ENCODE measurements at places on chromosomes 12 and 14. TPM values are rescaled to one million over a fixed set of nuclear protein-coding genes. Genes with fewer than 3 reads are reported as not detected.

DNA sequence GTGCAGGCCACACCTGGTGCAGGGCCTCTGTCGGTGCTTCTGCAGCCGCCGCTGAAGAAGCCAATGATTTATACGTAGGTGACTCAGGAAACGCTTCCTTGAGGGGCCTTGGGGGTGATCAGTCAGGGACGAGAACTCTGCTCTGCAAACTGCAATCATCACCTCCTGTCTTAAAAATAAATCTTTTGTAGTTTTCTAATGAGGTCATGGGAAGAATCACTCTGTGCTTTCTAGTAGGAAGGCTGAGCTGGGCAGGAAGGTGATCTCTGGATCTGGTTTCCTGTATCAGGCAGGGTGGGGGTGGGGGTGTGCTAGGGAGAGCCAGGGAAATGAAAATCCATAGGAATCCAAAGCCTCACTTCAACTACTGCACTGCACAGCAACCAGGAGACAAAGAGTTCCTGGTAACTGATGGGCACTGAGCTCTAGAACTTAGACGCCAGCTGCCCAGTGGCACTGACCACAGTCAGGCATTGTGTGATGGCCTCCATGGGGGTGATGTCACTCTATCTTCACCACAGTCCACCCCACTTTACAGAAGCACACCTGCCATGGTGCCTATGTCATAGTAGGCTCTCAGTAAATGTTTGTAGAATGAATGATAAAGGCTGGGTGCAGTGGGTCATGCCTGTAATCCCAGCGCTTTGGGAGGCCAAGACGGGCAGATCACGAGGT lies 292.4 kb upstream of the PWP1 start:
- no peak for DNase-seq

GRCh38 chr12:85865890-85866289 lies 8.2 kb upstream of the NTS start:
- DNase-seq = no peak

GRCh38 chr12:64706306-64706705 lies 52.9 kb downstream of the GNS start:
- no peak for DNase-seq

- DNase-seq = no peak
Measured at GRCh38 chr14:49692193-49692757, 645 bp upstream of the KLHDC1 start.

- no peak for DNase-seq
Measured at GRCh38 chr12:75170640-75171185, 38.9 kb downstream of the KCNC2 start.

DNA sequence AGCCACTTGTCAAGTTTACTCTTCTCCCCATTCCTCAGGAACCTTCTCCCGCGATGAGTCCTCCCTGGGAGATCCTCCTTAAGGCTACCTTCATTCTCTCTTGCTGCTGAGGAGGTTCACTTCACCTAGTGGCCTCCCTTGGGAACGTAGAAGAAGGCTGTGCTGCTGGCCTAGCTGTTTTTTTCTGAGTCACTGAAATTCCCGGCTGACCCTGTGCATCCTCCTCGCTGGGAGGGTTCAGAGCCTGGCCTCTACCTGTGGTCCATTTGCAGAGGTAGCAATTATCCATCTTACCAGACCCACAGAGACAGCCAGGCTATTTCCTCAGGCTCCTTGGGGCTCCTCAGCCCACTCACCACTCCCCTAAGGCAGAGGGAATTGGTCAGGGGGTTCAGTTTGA lies 4.6 kb downstream of the KRT82 start:
- no peak for DNase-seq

DNA sequence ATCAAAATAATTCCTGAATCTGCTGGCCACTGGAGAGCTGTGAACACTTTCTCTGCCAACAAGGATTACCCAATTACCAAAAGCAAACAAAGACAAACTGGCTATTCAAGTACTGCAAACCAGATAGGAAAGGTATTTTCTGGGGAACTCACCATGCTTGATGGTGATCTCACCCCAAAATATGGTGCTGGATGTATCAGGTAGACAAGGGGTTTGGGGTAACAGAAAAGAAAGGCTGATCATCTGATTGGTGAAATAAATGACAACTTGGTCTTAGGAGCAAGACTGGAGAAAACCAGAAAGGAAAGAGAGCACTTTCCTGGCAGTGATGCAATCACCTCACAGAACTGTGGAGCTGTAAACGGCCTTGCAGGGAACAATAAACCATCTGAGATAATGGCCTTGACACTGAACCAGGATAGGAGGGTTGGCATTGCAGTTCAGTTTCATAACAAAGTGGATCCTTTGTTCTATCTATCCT lies 31.0 kb upstream of the NPFF start:
- DNase-seq = no peak

GRCh38 chr14:102805371-102805891 lies 28.2 kb downstream of the TRAF3 start:
- peak; percentile 76 for DNase-seq

DNA sequence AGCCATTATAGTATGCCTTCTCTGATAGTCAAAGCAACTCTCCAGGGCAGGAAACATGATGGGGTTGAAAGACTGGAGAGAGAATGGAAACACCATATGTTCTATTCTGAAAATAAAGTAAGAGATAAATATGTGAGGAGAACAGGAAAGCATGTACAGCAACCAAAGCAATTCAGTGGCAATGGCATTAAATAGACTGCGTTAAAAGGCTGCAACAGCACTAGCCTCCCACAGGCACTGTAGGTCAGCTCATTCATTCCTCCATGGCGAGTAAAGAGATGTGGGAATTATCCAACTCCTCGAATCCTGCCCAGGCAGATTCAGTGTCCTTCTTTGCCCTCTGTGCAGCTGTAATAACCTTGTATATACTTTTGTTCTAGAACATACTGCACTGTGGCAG lies 43.8 kb downstream of the ANO6 start:
- no peak for DNase-seq

- no peak for DNase-seq
Measured at GRCh38 chr14:59918824-59919569, 947 bp upstream of the LRRC9 start.

DNA sequence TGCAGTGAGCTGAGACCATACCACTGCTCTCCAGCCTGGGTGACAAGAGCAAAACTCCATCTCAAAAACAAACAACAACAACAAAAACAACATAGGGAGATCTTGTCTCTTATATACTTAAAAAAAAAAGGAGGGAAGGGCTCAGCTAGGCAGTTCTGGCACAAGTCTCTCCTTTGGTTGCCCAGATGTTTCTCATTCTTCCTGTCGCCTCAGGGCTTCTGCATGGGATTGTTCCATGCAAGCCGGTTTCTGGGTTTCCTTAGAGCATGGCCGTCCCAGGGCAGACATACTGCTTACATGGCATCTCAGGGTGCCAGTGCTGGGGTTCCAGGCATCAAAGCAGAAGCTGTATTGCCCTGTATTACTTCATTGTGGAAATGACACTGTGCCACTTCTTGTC lies 5.2 kb upstream of the SLC8B1 start:
- no peak for DNase-seq

DNA sequence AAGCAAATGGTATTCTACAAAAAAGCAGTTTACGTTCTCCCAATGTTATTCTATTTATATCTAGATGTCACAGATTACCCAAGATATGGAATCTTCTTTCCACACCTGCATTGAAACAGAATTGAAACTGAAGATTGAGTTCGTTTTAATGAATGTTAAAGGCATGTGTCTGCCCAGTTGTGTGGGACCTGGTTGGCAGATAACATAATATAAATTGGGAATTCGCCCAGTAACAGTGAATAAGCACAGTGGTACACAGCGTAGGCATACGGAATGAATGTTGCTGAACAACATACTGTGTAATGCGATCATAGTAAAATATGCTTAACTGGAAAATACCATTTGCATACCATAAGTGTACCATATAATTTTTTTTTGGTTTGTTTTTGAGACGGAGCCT lies 4.3 kb downstream of the KHNYN start:
- DNase-seq = no peak

DNA sequence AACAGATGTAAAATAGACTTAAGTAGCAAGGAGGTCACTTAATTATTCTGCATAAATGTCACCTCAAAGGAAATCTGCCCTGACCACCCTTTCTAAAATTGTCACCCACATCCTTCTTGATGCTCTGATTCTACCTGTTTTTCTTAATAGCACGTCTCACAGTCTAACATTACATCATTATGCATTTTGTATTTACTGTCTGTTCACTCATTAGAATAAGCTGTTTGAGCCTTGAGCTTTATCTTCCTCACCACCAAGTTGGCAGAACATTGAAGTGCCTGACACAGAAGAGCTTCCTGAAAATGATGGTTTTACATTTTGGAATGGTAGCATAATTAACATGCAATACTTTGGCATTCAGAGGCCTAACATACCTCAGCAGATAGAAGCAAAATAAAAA lies 8.8 kb upstream of the TMEM117 start:
- DNase-seq = no peak

- DNase-seq = no peak
Measured at GRCh38 chr12:42603246-42603990, 13.9 kb upstream of the PRICKLE1 start.

Gene TSPAN31
- 15.1 TPM for total RNA-seq

Gene MYH7
- not detected for total RNA-seq

Gene RND1
- total RNA-seq = 4.3 TPM

Gene ARF3
- 132 TPM for total RNA-seq

Gene TSPAN8
- total RNA-seq = not detected

Gene CLEC2D
- total RNA-seq = 182 TPM

Gene PLEKHH1
- total RNA-seq = 9.1 TPM

Gene INHBC
- not detected for total RNA-seq

Gene KRT73
- total RNA-seq = 4.9 TPM

Gene GPR84
- 2.0 TPM for total RNA-seq
